T-helper 9 cell (primary cell): ENCODE measurements at places on chromosomes 12 and 14.

DNA sequence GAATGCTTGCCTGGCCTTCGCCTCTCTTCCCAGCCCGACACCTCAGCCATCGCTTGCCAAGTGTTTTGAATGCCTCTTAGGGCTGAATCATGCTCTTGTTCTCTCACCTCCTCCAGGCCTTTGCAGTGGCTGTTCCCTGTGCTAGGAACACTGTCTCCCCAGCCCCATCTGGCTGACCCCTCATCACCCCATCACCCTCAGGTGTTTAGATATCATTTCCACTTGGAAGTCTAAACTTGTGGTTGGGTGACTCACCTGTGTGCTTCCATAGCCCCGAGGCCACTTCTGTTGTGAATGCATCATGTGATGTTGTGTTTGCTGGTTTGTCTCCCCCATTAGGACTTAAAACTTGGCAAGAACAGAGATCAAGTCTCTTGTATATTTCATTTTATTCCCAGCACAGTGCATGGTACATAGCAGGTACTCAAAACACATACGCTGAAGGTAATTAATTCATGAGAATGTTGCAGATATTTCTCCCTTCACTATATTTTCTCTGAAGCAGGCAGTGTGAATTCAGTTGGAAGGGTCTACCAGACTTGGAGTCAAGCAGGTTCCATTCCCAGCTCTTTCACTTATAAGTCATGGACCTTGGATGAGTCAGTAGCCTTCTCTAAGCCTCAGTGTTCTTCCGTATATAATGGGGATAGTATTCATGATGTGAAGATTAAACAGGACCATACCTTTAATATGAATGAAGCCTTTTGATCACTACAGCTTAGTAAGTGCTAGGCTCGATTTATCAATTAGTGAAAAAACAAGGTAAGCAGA, 67.8 kb downstream of the HRK start:
- DNase-seq, result no peak

DNA sequence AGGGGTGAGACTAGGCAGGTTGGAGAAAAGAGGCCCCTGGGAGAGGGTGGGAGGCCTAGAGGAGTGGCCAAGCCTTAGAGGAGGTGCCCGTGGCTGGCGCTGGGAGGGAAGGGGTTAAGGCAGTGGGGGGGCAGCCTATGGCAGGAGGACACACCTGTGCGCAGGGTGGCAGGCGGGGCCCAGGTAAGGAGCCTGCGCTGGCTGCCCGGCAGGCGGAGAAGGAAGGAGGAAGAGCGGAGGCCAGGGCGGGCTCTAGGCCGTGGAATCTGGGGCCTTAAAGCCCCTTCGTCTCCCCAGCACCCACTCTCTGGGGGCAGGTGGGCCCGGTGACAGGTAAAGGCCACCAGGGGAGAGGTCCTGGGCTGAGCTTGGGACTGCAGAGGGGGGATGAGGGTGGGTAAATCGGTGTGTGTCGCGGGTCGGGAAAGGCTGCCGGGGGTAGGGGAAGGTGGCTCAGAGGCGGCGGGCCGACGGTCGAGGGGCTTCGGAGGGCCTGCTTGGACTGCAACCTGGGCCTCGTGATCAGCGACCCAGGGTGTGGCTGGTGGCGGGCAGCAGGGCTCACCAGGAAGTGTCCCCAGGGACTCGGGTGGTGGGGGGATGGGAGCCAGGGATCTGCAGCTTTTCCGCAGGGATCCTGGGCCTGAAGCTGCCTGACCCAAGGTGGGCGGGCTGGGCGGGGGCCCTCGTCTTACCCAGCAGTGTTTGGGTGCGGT, 7.3 kb downstream of the PHB2 start:
- no peak for DNase-seq

DNA sequence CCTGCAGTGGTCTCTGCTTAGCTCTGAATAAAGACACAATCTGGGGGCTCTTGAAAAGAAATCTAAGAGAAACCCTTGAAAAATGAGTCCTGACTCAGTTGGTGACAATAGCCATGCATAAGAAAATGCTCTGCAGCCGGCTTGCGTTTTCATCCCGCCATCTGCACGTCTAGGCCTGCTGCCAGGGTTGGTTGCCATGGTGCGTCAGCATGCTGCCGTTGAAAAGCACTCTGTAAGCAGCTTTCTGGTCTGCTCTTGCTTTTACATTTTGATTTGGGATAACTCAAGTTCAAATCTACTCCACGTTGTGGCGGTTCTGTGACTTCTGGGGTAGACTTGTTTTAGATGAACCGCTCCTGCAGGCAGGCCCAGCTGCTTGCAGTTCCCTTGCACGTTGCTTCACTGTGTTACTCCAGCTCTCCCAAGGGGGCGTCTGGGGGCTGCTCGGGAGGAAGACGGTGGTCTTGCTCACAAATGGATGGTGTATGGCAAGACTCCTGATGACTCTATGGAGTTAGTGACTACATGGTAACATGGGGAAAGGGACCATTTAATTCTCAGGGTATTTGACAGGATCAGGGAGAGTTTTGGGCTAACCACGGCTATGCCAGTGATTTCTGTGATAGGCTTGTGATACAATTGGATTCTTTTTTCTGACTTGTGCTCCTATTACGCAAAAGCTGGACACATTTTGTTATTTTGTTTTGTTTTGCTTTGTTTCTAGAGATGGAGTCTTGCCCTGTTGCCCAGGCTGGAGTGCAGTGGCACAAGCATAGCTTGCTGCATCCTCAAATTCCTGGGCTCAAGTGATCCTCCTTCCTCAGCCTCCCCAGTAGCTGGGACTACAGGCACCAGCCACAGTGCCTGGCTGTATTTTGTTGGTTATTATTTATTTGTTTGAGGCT, 15.8 kb downstream of the WNT5B start:
- no peak for DNase-seq

DNA sequence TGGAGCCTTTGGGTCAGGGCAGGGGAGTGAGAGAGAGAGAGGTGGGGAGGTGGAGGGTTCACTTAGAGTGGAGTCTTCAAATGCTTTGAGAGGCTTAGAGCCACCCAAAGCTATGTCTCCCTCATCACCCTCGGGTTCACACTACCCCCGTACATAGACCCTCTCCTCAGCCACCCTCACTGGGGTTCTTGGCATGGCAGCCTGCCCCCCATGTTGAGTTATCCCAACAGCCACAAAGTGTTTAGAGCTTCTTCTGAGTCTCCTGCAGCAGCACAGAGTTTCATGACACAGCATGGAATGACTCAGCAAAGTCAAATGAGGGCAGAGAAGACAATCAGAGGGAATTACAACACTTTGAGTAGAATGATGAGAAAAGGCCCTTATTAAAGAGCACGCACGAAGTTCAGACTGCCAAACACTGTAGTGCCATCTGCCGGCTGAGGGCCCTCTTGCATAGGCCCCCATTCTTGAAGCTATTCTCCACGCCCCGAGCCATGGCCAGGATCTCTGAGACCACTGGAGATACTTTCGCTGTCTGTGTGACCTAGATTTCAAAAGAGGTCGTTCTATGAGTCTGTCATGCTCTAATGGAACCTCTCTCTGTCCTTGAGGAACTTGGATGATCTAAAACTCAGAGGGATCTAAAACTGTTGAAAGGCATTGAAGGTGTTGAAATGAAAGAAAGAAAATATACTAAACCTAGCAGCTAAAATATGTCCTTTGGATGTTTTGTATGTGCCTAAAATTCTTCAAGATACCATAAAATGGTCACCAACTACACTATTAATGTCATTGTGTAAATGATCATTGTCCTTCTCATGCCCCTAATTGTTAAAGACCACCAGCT, 221.9 kb downstream of the PELI2 start:
- peak; percentile 22 for DNase-seq
